ENCODE measurements at places on chromosomes 5 and 9.

- no peak for DNase-seq
Observed at GRCh38 chr9:93633492-93634221, 57.3 kb downstream of the PHF2 start.

DNA sequence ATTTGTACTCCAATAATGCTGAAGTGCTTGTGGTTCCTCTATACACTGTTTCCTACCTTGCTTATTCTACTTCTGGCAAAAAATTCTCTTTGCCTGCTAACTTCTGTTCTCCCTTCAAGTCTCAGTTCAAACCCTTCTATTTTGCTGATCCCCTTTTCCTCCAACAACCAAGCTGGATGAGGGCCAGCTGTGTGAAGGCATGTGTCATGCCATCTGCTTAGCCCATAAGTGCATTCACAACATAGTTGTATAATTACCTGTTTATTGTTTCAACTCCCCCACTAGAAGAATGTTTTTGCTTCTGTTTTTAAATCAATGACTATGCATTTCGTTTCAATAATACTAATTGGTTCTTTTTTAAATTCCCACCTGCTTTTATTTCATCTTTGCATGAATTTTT lies 1951.4 kb upstream of the WWC1 start:
- no peak for DNase-seq

DNA sequence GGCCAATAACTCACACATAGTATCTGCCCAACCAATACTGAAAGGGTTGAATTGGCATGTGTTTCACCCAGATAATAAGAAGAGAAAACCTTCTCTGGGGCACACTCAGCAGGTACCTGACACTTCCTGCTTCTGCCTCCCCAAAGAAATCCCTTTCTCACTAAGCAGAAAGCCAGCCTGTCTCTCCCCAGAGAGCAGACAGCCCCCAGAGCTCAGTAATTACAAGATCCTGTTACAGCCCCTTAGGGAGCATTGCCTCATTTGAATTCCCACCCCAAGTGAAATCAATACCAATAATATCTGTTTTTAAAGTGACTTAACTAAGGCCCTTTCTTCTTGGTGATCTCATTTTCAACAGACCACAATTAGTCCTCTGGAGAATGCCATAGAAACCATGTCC lies 38.5 kb upstream of the FOXI1 start:
- no peak for DNase-seq

GRCh38 chr9:123960366-123960765 lies 30.4 kb upstream of the DENND1A start:
- DNase-seq = no peak

DNA sequence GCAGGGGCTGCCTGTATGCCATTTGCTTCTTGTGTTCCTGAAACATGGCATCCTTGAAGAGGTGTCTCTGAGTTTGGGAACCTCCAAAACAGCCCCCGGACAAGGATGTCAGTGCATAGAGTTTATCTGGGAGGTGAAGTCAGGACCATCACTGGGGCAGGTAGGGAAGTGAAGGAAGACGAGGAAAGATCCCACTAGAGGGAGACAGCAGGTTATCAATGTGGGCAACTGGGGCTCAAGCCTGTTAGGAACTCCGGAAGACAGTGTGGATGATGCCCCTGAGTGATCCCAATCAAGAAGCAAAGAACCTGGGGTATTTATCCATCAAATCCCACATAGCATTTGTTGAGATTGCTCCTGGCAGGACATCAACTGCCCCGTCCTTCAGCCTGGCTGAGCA lies 233.1 kb downstream of the AGTPBP1 start:
- no peak for DNase-seq

GRCh38 chr5:103602438-103602837 lies 39.8 kb upstream of the NUDT12 start:
- DNase-seq = no peak

DNA sequence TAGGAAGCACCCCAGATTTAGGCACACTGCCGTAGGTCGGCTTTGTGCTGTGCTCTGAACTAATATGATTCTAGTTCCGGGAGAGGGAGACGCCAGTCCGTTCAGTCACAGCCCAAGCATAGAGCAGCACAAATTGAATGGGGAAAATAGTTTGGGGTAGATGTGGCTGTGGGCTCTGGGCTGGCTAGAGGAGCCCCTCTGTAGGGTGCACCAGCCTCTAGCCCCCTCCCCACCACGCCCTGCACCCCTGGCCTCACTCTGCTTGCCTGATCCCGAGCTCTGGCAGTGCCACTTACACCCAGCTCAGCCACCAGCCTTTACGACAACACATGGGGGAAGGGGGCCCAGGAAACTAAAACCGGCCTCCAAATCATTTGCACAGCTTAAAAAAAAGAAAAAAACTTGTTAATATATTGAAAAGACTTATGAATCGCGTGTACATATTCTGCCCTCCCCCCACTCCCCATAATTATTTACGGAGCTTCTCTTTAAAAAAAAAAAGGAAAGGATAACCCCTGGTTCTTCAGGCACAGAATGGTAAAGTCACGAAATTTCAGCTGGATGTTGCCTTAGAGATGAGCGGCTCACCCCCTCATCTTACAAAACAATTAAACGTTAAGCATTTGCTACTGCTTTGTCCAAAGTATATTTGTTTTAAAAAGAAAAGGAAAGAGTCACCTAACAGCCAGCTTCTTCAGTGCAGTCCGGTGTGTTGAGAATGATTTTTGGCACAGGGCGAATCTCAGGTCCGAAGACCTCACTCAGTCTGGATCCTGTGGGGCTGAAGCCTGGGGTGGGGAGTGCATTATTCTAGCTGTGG lies 3.5 kb downstream of the LMX1B start:
- DNase-seq = no peak

DNA sequence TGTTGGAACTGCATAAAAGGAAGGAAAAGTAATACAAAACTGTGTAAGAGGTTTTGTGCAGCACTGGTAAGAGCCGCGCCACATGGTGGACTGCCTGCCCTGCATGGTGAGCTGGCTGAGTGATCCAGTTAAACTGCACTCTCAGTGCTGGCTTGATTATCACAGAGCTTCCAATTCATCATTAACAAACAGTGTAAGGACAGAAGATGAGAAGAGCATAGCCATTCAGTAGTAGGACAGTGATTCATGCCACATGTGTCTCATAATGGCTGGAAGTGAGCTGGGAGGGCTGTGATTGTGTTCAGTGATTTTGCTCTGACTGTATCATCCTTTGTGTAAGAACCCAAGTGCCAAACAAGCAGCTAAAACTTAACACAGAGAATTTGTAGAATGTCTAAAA lies 14.1 kb downstream of the ASPN start:
- DNase-seq = peak; percentile 74

- no peak for DNase-seq
Observed at GRCh38 chr5:146778795-146779194, 99.8 kb downstream of the PPP2R2B start.

GRCh38 chr9:112069318-112070169 lies 105.6 kb downstream of the SUSD1 start:
- DNase-seq = no peak

- no peak for DNase-seq
Observed at GRCh38 chr5:29795096-29795652, 1398.3 kb upstream of the CDH6 start.

GRCh38 chr5:31990701-31991110 lies 183.4 kb downstream of the GOLPH3 start:
- DNase-seq = peak; percentile 81

- no peak for DNase-seq
Observed at GRCh38 chr5:177296581-177296980, 6.9 kb downstream of the RAB24 start.

DNA sequence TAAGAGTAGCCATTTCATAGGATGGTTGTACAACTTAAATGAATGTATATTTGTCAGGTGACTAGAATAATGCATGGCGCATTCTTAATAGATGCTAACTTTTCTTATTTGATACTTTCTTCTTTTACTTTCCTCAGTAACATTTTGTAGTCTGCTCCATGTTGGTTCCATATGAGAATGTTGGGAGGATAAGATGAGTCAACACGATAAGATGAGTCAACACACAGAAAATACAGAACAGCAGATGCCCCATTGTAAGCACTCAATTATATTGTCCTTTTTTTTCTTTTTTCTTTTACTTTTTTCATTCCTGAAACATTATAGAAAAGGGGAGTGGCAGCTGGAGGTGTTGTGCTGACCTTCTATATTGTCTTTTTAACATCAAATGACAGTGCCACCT lies 92.3 kb upstream of the SPATA31C2 start:
- peak; percentile 15 for DNase-seq

GRCh38 chr9:110604171-110604601 lies 24.6 kb upstream of the SVEP1 start:
- no peak for DNase-seq

DNA sequence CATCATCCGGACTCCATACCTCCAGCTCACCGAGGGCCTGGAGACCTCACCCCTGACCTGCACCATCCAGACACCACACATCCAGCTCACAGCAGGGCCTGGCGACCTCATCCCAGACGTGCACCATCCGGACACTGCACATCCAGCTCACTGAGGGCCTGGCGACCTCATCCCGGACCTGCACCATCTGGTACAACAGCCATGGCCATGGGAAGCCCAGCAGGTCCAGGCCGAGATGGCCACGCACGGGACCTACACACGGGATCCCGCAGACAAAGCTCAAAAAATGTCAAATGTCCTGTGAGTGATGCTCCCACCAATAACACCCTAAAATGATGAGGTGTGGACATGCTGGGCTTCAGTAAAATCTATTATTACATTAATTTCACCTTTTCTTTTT lies 9.7 kb downstream of the TERT start:
- DNase-seq = no peak

GRCh38 chr9:134215699-134216448 lies 51.5 kb upstream of the RNU6ATAC start:
- peak; percentile 85 for DNase-seq

DNA sequence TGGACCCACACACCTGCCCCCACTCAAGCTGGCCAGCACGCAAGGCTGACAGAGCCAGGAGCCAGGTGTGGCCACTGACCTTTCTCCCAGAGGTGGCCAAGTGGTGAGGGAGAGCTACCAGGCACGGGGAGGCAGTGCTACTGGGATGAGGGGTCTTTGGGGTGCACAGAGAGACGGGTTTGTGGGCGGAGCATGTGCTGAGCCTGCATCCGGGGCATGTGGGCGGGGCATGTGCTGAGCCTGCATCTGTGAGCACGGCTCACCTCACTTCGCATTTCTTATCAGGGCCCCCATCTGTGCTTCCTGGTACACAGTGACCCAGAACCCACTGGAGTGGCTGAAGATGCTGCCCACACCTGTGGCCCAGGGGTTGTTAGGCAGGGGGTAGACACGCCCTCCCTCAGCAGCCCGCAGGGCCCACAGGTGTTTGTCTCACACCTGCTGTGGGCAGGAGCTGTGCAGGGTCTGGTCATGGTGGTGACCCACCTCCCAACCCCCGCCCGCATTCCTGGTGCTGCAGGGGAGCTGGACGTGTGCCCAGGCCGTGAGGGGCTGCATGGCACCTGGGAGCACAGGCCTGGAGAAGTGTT lies 21.5 kb downstream of the CCDC187 start:
- no peak for DNase-seq

- no peak for DNase-seq
Observed at GRCh38 chr9:121855476-121855875, 204.0 kb downstream of the DAB2IP start.

GRCh38 chr5:67246546-67247268 lies 50.1 kb upstream of the CD180 start:
- DNase-seq = no peak

- DNase-seq = peak; percentile 8
Observed at GRCh38 chr5:129367883-129368282, 92.2 kb upstream of the ADAMTS19 start.

DNA sequence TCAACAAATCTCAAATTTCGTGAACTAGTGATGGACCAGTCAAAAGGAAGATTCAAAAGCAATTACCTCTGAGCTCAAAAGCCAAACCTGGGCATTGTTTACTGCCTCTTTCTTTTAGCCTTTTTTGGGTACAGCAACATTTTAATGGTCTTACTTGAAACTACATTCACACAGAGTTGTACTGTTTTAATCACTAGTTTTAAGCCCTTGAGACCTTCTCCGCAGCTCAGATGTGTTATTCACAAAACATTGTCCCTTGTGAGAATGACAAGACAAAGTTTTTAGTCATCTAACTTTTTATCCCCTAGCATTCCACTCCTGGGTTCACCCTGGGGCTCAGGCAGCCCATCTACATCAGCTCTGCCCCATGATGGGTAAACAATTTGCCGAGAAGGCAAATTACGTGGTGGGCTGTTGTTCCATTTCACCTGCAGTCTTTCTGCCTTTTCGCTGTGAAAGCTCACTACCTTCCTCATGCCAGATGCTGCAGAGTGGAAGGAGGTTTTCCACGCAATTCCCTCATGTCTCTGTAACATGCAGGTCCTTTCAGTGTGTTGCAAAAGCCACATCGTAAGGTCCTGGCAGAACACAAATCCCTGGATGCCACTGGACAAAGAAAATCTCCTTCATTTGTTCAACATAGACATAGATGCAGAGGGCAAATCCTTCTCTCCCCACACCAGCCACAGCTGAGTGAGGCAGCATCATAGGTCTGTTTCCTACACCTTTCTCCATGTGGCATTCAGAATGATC lies 175.7 kb downstream of the EBF1 start:
- no peak for DNase-seq

- DNase-seq = no peak
Observed at GRCh38 chr5:98463676-98464075, 309.8 kb upstream of the RGMB start.

DNA sequence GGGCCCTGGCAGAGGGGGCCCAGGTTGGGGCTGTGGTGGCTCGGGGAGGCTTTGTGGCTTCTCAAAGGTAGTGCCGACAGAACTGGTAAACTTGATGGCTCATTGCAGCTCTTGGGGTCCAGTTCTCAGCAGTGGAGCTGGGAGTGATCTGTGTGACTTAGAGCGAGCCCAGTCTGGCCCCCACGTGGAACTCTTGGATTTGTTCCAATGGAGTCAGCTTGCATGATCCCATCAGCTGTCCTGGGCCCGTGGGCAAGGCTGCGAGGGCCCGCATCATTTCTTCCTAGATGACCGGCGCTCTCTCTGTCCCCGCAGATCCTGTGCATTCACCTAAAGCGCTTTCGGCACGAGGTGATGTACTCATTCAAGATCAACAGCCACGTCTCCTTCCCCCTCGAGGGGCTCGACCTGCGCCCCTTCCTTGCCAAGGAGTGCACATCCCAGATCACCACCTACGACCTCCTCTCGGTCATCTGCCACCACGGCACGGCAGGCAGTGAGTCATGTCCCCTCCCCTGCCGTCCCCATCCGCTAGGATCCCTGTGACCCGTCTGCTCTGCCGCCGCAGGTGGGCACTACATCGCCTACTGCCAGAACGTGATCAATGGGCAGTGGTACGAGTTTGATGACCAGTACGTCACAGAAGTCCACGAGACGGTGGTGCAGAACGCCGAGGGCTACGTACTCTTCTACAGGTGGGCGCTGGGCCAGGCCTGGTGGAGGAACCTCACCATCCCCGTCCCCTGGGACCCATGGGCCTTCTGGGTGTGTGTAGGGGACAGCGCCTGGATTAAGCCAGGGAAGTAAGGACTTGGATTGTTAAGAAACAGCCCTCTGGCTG lies 39.2 kb downstream of the USP20 start:
- DNase-seq = no peak

Data from EH (cell line).